ENCODE measurements at places on chromosomes 11 and 22.

- DNase-seq: peak; percentile 42
Observed at GRCh38 chr11:100574894-100575769, 112.0 kb upstream of the ARHGAP42 start.

GRCh38 chr11:55324500-55324899 is 18.5 kb upstream of the OR4A16 start:
- DNase-seq: no peak

GRCh38 chr11:465896-466530 is 15.9 kb downstream of the PTDSS2 start:
- no peak for DNase-seq

GRCh38 chr11:43997022-43997660 is 50.6 kb upstream of the ACCSL start:
- no peak for DNase-seq

- DNase-seq: no peak
Observed at GRCh38 chr11:69463995-69464960, 17.2 kb upstream of the LINC01488 start.

DNA sequence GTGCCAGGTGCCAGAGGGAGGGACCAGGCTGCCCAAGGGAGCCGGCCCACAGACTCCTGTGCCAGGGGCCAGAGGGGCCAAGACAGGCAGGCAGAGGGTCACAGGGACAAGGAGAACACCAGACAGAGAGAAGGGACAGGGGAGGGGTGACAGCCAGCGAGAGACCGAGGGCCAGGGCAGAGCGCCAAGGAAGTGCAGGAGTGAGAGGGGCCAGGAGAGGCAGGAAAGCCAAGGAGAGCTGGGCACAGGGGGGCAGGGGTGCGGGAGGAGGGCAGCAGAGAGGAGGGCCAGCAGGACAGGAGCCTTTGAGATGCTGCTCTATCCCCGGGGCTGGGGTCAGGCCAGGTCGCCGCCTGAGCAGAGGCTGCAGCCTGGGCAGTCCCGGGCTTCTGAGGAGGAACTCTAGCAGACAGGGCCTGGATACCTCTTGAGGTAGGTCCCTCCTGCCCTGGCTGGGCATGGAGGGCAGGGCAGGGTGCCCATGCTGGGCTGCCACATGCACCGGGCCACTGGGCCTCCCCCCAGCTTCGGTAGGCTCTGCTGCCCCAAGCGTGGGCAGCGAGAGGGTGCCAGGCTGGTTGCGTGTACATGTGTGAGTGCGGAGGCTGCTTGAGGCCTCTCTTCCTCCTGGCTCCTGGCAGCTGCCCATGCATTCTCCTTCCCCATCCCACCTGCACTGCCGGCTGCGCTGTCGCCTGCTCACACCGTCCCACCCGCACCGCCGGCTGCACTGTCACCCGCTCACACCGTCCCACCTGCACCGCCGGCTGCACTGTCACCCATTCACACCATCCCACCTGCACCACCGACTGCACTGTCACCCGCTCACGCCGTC is 12.2 kb downstream of the LSP1 start:
- DNase-seq: no peak
